ENCODE measurements at places on chromosomes 2 and 18.

DNA sequence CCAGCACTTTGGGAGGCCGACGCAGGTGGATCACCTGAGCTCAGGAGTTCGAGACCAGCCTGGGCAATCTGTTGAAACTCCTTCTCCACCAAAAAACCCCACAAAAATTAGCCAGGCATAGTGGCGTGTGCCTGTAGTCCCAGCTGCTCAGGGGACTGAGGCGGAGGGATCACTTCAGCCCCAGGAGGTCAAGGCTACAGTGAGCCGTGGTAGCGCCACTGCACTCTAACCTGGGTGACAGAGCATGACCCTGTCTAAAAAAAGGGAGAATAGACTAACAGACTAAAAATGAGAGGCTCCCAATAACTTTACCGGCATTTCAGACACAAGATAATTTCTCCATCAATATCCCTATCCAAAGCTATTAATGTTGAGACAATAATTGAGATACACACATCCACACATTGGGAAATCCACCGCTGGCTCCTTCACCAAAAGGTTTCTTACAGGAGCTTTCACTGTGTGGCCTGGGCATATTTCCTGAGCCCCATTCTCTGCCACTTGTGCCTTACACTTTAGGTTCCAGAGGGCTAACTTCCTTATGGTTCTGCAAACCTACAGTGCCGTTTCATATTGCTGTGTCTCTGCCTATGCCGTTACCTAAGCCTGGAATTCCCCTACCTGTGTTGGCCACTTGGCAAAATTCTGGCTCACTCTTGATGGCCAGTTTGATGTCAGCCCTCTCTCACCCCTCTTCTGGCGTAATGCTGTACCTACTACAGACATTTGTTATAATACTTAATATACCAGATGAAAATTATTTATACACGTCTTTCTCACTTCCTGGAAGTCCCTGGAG lies 115.8 kb upstream of the ZFP36L2 start:
- DNase-seq: no peak

GRCh38 chr18:11570073-11570588 lies 39.3 kb upstream of the SLC35G4 start:
- DNase-seq: no peak

GRCh38 chr2:92326-92725 lies 46.0 kb upstream of the FAM110C start:
- no peak for DNase-seq

DNA sequence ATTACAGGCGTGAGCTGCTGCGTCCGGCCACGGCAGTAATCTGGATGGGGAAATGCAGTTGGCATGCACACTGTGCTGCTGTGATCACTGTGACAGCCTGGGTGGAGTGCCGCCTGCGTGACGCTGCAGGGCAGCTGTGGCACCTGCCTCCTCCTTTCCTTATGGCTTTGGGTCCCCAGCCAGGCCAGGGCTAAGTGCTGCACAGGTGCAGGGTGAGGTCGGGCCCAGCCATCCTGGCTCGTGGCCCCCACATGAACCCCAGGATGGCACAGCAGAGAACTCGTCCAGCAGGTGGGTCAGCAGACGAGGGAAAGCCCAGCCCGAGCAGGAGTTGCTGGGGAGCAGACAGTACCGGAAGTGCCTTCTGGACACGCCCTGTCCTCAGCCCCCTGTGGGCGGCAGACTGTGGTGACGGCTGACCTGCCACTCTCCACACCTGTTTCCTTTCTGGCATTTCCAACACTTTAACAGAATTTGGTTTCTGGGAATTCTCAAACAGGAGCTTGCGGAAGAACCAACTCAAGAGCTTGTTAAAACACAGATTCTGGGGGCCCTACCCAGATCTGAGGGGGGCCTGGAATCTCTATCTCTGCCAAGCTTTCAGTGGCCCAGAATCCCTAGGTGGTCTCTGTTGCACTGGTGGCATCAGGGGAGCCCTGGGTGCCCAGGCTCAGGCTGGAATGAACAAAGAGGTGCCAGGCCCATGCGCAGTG lies 16.9 kb downstream of the HS1BP3 start:
- peak; percentile 7 for DNase-seq

- DNase-seq: peak; percentile 31
Measured at GRCh38 chr2:224909885-224910573, 132.2 kb downstream of the DOCK10 start.

DNA sequence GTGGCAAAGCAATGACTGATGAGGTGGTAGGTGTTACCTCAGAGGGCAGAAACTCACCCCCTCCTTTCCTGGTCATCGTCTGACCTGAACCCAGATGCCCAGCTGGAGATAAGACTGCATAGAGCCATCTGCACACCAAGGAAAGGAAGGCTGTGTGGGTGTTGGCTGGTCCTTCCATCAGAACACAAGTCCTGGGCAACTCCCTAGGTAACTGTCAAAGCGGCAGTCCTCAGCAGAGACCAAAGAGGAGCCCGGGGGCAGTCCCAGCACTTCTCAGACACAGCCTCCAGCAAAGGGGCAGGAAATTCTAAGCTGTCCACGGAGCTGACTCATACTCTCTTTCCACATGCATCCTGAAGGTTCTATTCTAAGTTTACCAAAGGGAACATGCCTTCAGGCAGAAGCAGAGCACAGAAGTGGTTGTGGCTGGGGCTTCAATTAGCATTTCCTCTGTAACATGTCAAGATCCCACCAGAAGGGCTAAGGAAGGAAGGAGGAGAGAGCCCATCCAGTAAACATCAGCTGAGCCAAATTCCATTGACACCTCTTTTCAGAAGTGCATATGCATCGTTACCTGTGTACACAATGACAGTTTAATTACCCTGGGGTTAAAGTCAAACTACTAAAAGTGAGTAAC lies 54.7 kb downstream of the SPRED2 start:
- peak; percentile 78 for DNase-seq

DNA sequence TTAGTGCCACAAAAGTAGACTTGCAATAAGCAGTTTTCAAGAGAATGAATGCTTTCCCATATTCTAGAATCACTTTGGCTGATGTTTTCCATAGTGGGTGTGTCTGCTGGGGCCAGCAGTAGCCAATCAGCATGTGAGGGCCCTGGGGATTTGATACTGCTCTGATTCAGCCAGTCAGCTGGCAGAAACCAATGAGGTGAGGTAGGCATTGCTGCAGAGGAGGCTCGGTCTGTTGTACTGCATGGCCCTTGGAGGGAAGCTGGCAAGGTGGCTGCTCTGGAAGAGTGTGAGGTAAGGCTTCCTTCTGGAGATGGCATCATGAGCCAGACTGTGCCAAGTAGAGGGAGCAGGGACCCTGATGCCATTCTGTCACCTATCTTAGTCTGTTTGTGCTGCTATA lies 22.7 kb downstream of the TMEM87B start:
- no peak for DNase-seq

DNA sequence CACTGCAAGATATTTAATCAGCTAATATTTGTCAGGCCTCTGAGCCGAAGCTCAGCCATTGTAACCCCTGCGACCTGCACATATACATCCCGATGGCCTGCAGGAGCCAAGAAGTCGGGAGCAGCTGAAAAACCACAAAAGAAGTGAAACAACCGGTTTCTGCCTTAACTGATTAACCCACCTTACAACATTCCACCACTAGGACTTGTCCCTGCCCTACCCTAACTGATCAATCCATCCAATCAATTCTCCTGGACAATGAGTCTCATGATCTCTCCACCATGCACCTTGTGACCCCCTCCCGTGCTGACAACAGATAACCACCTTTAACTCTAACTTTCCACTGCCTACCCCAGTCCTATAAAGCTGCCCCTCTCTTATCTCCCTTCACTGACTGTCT lies 945.4 kb upstream of the GYPC start:
- DNase-seq: no peak

- DNase-seq: no peak
Measured at GRCh38 chr2:159077869-159078268, 109.4 kb downstream of the TANC1 start.

DNA sequence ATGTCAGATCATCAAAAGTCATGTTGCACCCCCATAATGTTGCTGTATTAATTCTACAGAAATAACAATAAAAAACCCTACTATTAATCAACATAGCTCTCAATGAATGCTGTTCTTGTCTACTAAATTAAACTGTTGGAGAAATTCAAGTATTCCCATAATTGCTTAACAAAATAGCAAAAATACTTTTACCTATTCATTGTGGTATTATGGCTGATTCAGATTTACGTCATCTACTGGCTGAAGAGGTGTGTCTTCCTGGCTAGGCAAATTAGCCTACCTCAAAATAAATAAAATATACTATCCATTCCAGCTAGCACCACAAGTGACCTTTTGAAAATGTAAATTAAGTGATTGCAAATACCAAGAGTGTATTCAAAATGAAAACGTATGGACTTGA lies 249.4 kb downstream of the MEIS1 start:
- DNase-seq: no peak

DNA sequence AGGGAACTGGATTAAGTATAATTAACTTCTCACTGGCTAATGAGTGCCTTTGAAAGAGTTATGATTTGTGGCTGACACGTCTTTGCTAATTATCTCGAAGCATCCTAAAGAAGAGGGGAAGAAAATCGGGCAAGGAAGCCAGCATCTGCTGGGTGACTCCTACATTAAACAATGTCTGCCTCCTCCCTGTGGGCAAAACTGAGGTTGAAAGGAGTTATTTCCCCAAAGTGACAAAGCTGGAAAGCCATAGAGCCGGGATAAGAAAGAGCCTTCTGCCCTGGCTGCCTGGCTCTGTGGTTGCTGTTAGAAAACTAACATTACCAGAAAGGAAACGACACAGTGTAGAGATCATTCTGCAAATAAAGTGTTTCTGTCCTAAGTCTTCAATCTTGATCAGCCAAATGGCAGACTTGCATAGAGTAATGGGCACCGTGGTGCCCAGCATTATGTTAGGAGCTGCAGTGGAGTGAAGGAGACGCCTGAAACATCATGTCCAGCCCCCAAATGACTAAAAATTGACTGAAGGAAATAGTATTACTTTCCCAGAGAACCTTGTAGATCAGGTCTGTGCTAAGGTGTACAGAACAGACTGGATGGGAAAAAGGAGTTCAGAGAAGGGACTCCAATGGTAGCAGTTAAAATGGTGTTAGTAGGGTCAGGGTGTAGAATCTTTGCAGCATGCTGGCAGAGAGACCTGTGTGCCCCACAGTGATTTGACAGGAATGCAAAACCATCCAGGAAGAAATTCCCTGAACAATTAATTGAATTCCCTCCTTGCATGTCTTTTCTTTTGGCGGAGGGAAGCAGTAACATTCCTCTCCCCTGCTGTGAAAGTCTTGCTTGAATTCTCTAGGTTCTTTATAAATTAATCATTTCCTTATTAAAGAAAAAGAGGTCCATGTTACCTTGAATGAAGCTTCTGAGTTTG lies 44.4 kb downstream of the ALPK2 start:
- DNase-seq: peak; percentile 88

GRCh38 chr2:10452956-10453904 lies 5.1 kb upstream of the ODC1 start:
- DNase-seq: no peak

DNA sequence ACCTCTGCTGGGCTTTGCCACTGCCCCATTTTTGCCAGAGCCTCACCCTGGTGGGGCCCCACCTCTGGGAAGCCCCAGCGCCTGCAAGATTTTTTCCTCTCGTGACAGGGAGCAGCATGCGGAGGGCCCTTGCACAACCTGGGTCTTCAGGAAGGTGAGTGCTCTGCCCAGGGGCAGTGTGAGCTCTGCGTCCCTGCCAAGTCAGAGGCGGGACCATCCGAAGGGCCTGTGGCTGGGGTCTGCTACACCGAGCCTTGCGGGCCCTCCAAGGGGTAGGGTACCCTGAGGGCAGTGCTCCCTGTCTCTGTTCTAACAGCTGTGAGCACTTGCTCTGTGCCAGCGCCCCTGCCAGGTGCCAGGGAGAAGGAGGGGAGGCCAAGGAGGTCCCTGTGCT lies 5.8 kb upstream of the ODC1 start:
- no peak for DNase-seq

DNA sequence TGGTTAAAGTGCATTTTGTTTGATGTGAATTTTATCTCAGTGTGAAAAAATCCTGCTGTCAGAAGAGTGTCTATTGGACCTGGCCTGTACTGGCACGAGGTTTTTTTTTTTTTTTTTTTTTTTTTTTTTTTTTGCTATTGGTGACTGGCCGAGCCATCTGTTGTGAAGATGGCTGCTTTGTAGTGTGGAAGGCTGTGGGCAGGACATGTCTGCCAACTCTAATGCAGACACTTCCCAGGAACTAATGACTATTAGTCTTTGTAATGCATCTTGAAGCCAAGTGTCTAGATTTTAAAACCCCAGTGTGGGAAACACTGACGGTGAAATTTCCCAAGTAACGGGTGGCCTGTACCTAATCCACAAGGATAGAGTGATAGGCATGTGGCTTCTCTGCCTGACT lies 34.3 kb downstream of the ZAP70 start:
- DNase-seq: peak; percentile 58

GRCh38 chr2:60972889-60973656 lies 44.4 kb upstream of the PEX13 start:
- no peak for DNase-seq

DNA sequence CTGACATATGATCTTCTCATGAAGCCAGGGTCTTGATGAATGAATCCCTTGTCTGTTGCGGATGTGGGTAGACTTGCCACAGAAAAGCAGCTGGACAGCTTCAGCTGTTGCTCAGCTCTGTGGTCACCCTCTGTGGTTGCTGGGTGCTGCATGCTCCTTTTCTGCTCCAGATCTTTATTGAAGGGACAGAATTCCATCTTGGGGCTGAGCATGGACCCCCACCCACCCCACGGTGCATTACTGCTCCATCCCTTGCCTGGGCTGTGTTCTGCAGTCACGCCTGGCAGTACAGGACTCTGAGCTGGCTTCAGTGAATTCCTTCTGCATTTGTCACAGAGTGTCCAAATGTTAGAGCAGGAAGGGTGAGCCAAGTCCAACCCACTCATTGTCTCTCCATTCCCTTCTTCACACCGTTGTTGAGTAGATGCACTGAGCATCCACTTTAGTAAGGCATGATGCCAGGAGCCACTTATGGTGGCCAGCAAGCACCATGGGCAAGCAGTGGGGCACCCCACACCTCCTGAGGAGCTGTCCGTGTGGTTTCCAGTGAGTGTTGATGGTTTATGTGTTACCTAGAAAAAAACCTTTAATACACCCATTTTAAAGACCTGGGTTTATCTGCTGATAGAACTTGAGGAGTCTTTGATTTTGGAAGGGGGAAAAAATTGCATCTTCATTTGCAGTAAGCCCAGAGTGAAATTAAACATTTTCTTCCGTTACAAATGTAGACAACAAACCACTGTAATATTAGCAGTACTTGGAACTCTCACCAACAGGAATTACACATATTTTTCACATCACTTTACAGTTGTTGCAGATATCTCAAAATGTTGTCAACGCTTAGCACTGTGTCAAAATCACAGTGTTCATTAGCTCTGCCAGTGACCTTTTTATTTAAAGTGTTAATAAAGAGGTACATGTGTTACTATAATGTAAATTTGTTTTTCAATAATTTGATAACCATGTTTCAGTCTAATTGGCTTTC lies 14.7 kb upstream of the ITGB6 start:
- DNase-seq: peak; percentile 95

- no peak for DNase-seq
Measured at GRCh38 chr18:37383846-37384595, 181.6 kb downstream of the CELF4 start.

- DNase-seq: peak; percentile 72
Measured at GRCh38 chr2:43024515-43025011, 201.8 kb downstream of the ZFP36L2 start.
